Fibroblast of skin of left biceps (primary cell): ENCODE measurements at places on chromosomes 2 and 18.

- DNase-seq, result no peak
Measured at GRCh38 chr18:68705119-68705518, 9.8 kb downstream of the TMX3 start.

GRCh38 chr2:101341901-101342624, 33.6 kb upstream of the RNF149 start:
- peak; percentile 40 for DNase-seq

DNA sequence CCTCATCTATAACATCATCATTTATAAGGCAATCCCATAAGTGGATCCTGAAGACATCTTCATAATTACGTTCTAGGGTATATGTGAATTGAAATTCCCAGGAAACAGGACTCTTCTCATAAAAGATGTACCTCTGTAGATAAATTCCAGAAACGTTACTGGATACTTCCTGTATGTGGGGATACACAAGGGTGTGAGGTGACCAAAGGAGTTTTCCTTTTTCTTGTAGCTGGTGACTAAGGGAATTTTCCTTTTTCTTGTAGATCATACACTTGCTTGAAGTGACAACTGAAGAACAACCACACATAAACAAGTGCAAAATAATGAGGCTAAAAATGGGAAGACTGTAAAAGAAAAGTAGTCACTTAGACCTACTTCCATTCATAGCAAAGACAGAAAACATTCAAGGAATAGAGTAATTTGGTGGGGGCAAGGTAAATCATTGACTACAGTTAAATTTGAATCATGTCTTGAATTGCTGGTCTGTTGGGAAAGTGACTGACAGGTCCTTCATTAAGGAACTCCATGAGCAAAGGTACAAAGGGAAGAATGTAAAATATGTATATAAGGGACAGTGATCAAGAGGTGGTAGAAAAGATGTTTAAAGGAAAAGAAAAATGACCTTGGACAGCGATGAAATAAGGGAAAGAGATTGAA, 53.2 kb upstream of the UBE2E3 start:
- no peak for DNase-seq

DNA sequence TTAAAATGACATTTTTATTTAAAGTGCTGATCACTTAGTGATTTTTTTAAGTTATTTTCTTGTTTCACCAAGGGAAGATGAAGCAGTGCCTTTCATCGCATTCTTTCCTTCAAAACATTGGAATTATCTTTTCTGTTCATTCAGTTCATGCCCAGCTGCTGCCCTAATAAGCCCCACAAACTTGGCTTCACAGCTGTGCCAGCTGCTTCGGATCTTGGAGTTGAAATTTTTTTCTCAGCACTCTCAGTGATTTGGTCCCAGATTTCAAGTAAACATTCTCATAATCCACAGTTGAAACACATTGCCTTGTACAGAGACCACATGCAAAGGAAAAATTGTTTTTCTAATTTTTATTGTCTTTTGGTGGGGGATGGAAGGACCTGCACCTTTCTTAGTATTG, 353.3 kb upstream of the LRP1B start:
- DNase-seq, result no peak

DNA sequence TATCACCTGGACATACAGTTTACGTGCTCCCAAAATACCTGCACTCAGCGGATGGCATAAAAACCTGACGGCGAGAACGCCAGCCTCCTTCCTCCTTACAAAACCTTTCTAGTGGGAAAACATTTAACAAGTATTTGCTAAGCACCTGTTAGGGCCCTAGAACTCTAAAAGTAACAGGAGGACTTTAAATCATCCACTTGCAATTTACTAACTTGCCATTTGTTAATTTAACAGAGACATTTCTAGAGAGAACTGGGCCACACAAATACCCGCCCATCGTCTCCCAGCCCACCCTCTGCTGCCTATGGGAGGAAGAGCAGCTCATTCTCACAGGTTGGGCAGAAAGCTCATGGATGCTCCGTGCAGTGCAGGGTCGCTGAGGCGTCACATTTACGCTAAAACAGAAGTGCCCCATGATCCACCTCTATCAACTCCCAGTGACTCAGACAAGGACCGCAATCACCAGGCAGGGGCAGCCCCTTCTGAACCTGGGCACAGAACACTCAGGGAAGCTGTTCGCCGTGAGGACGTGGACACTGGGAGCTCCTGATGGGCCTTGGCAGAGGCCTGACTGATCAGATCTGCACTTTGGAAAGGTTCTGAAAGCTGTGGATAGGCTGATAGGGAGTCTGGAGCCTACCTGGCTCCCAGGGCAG, 106.9 kb downstream of the HDAC4 start:
- DNase-seq, result no peak

DNA sequence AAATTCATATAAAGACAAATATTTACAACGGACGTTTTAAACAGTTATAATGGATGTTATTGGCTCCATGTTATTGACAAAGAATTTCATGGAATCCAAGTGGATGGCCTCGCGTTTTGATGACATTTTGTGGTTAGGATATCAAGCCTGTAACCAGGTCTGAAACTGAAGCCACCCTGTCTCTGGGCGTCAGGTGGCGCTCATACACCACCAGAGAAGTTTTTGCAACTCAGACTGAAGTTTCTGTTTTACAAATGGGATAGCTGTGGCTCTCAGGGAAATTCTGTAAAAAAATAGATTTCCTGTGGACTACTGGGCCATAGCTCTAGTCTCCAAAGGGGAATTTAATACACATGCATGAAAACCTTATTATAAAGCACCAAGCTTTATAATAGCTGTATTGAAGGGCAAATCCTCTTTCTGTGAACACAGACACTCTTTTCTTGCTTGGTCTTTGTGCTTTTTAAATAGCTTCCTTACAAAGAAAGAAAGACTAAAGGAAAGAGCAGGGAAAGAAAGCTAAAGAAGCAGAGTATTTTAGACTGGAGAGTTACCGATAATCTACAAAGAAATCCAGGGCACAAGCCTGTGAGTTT, 86.7 kb downstream of the C18orf54 start:
- peak; percentile 9 for DNase-seq

DNA sequence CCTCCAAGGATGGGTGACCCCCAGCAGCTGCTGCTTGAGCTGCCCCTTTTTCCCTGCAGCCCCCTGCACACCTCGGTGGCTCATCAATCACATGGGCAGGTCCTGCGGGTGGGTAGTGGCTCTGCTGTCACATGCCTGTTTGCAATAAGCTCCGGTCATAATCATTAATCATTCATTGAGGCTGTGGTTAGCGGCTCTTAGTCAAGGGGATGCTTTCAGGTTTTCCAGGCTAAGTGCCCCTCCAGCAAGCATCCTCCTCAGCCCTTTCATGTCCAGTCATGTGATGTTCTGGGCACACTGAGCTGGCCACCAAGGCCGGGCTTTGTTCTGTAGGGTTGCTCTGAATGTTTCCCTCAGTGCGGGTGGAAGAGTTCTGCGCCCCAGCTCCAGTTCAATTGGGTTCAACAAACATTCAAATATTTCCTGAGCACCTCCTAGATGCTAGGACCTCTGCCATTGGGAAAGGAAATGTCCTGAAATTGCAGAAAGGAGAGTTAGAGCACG, 96.4 kb upstream of the LDAH start:
- no peak for DNase-seq

GRCh38 chr2:43157506-43158246, 68.7 kb downstream of the ZFP36L2 start:
- no peak for DNase-seq

- no peak for DNase-seq
Measured at GRCh38 chr18:13136904-13137669, 81.5 kb upstream of the LDLRAD4 start.

DNA sequence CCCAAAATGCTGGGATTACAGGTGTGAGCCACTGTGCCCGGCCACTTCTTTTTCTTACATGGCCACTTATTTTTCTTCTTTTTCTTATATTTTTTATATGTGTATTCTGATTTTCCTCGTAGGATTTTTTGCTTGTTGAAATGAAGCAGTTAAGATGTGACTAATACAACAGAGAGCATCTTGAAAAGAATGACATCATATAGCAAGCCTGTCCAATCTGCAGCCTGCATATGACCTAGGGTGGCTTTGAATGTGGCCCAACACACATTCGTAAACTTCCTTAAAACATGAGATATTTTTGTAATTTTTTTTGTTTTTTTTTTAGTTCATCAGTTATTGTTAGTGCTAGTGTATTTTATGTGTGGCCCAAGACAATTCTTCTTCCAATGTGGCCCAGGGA, 704.0 kb downstream of the NRXN1 start:
- DNase-seq, result no peak

GRCh38 chr2:111708476-111709180, 175.4 kb downstream of the ANAPC1 start:
- no peak for DNase-seq

DNA sequence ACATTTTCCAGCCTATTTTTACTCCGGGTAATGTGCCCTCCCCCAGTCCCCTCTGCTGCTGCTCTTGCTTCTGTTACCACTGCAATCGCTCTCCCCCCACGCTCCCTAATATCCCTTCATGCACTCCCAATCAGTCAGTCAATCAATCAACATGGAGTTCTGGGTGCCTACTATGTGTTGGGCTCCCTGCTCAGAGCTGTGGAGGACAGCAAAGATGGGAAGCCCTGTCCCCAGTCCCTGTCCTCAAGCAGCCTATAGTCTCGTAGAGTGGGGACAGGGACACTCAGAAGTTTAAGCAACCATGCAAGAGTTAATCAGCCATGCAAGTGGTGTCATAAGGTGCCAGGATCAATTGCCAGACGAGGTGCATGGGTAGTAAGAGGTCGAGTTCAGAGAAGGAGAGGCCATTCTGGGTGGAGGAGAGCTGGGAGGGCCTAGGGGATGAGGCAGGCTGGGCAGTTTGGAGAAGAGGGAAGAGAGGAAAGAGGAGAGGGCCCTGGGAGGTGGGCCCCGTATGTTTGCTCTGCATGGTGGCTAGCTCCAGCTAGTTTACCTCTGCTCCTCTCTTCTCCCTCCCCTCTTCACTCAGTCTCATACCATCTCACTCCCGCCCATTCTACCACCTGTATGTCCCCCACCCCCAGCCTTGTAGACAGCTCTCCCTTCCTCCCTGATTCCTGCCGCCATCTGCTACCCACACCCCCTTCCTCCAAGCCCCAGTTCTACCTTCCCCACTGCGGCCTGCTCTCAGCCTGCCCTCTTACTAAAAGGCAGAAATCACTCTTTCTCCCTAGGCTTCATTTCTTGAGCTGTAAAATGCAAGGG, 3.9 kb downstream of the ASIC4 start:
- no peak for DNase-seq

DNA sequence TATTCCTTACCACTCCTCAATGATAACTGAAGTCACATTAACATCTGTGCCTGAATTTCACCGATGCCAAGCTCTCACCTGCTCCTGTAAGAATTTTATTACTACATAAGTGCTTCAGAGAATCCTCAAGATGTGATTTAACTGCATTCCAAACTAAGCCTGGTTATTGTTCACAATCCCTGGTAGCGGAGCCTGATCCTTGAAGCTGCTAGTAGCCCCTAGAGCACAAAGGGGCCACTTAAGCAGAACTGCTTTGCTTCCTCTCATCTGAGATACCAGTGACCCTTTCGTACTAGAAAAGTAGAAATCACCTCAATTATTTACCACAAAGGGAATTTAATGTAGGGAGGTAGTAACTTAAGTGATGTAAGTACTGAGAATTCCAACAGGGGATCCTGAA, 529.6 kb downstream of the CPS1 start:
- no peak for DNase-seq

- no peak for DNase-seq
Measured at GRCh38 chr2:150095361-150096095, 391.9 kb downstream of the RND3 start.

DNA sequence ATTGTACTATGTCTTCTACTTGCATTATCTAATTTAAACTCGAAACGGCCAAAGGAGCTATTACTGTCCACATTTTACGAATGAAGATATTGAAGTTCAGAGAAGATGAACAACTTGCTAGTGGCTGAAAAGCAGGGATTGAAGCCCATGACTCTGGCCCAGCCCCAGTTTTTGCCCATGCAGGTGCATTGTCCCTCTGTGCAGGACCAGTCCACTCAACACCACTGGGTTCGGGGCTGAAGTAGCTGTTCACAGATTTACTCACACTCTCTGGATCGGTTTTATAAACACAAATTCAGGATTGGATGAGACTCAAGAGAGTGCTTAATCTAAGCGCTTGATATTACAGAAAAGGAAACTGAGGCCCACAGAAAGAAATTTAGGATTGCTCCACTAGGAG, 1.4 kb upstream of the IHH start:
- DNase-seq, result no peak

GRCh38 chr2:67945940-67946339, 116.9 kb downstream of the C1D start:
- no peak for DNase-seq

GRCh38 chr18:3892152-3892551, 442.2 kb downstream of the TGIF1 start:
- no peak for DNase-seq

DNA sequence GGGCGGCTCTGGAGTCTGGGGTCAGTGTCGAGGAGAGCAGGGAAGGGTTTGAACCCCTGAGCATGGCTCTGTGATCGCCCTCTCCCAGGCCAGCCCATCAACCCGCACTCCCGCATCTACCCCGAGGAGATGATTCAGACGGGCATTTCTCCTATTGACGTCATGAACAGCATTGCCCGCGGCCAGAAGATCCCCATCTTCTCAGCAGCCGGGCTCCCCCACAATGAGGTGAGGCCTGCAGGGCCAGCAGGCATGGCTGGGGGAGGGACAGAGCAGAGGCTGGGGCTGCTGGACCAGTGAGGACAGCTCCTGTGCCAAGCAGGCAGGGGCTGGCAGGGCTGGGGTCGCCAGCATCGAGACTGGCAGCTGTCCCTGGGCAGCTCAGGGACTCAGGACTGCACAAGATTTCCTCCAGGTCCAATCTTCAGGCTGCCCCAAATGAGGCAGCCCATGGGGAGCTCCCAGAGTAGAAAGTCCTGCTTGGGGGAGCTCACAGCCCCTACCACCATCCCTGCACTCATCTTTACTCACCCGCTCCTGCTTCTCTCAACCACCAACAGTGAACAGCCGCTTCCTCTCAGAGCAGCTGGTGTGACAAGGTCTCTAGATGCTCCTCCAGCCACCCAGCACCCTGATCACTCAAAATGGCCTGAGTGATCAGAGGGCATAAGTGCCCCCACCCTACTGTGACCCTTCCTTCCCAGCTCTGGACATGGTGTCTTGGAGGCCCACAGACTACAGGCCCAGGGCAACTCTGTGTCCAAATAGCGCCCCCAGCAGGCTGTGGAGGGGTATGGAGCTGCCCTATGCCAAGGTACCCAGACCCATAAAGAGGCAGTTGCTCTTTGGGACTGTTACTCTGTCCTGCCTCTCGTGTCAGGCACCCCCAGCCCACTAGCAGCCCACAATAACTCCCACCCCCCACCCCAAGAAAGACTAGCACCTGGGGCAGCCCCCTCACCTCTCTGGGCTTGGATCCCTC, 18.3 kb upstream of the ANKRD53 start:
- DNase-seq, result no peak

- DNase-seq, result no peak
Measured at GRCh38 chr2:100126201-100126600, 16.2 kb downstream of the AFF3 start.

GRCh38 chr2:33458248-33458819, 18.1 kb upstream of the RASGRP3 start:
- DNase-seq, result no peak
